ENCODE measurements at places on chromosomes 16 and 17.

DNA sequence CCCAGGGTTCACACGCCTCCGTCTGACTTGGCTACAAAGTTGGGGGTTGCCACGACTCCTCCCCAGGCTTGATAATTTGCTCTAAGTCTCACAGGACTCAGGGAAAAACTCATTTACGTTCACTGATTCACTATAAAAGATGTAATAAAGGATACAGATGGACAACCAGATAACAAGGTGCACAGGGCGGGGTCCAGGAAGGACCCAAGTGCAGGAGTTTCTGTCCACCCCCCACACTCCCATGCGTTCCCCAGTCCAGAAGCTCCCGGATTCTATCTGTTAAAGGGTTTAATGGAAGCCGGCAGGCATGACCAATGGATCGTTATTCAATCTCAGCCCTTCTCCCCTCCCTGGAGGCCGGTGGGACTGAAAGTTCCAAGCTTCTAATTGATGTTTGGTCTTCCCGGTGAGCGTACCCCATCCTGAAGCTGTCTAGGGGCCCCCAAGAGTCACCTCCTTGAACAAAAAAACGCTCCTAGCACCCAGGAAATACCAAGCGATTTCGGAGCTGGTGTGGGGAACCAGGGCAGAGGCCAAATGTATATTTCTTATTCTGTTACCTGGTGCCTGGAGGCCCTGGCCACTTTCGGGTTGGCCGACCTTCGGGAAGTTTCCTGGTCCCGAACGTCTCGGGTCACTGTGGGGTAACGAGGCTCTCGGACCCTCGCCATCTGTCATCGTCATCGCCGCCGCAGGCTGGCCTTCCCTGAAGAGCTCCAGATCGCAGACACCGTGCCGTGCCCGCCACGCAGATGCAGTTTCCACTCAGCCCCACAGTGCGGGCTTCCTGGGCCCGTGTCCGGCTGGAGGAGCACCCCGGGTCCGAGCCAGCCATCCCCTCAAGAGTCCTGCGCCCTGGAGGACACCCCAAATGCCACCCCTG, 13.5 kb upstream of the METRNL start:
- DNase-seq: no peak

DNA sequence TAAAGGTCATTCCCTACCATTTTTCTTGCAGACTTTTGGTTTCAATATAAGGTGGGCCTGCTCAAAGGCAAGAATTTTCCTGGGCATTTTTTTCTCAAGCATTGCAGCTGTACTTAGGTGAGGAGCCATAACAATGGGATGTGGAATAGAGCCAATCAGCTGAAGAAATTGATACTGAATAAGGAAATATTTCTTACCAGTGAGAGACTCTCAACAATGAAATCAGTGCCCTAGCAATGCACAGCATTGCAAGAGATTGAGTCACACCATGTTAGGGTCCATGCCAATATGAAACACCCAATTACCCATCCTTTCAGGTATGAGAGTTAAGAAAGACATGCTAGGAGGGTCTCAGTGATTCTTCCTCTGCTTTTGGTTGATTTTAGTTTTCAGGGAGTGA, 237.6 kb downstream of the SOX9 start:
- no peak for DNase-seq

GRCh38 chr17:57699751-57700219, 45.3 kb downstream of the CCDC182 start:
- DNase-seq: no peak

DNA sequence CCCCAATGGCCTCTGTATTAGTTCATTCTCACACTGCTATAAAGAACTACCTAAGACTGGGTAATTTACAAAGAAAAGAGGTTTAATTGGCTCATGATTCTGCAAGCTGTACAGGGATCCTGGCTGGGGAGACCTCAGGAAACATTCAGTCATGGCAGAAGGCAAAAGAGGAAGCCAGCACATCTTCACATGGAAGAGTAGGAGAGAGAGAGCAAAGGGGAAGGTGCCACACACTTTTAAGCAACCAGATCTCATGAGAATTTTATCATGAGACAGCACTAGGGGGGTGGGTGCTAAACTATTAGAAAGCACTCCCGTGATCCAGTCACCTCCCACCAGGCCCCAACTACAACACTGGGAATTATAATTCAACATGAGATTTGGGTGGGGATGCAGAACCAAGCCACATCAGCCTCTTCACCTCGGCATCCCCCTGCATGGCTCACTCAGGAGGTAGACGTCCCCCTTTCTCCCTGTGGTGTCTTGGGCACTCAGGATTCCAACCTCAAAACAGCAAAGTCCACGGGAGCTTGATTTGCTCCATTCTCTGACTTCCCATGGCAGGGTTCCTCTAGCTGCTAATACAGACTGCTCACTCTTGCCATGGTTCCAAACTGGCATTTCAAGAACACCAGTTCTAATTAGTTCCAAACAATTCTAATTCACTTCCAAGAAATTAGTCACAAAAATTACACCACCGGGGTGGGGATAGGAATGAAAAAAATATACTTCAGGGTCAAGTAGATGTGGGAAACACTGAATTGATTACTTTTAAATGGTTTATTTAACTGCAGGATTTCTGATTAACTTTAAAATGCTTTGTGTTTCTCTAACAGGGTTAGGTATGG, 203.8 kb upstream of the HSBP1 start:
- no peak for DNase-seq

DNA sequence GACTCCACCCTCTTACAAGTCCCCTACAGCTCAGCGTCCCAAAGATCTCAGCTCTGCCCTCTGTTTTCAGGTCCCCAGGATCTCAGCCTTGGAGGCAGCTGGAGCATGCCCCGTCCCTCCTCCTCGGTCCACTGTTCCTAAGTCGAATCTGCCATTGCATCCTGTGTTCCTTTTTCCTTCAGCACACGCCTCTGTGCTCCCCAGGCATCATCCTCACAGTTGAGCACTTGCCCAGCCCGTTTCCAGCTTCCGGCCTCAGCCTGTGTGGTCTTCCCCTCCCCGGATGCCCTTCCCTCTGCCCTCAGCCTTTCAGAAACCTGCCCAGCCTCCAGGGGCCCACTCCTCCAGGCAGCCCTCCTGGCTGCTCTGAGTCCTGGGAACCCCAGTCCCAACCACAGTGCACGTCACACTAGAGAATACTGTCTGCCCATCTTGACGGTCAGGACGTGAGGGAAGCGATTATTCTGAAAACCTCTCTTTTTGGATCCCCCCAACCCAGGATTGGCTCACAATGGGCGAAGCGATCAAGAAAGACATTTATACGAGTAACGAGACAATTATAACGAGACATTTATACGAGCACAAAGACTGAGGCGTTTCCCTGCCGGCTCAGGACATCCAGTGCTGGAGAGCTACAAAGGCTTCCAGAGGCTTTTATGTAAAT, 41.4 kb downstream of the RPH3AL start:
- DNase-seq: no peak

- no peak for DNase-seq
These were observed 12.3 kb downstream of the CANT1 start for GRCh38 chr17:78997231-78997741.

Measured in HuH-7 (cell line).